Amygdala (tissue), 56 donors: ENCODE measurements at places on chromosomes 7 and 10.

DNA sequence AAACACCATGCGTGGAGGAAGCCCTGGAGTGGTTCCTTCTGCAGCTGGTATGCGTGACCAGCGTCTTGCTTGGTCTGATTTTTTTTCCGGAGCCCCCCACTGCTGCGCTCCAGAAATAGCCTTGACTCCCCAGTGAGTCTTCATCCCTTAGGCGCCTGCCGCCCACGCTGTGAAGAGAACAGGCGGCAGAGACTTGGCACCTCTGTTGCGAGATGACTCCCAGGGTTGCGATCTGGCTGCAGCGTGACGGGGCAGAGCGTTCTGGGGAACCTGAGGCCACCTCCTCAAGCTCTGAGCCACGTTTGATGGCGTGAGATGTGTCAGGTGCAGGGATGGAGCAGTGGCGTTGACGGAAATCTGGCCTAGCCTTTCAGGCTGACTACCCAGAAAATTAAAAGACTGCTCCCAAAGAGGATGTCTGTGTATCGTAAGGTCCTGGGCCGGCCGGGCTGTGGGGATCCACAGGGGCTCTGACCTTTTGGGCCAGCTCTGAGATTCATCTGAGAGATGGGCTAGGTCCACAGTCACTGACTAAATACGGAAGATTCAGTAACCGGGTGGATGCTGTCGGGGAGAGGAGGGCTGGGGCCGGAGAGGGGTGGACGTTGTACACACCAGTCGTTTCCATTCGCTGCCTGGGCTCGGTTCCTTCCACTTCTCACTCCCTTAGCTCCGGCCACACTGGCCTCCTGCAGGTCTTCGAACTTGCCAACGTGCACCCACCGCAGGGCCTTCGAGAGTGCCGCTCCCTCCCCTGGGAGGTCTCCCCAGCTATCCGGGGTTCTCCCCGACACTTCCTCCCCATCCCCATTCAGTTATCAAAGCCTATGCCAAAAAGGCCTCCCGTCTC, 33.8 kb downstream of the PFKFB3 start:
- no peak for DNase-seq

GRCh38 chr7:511476-512145, 8.0 kb downstream of the PDGFA start:
- no peak for DNase-seq

GRCh38 chr7:106354822-106355221, 70.0 kb upstream of the NAMPT start:
- no peak for DNase-seq

DNA sequence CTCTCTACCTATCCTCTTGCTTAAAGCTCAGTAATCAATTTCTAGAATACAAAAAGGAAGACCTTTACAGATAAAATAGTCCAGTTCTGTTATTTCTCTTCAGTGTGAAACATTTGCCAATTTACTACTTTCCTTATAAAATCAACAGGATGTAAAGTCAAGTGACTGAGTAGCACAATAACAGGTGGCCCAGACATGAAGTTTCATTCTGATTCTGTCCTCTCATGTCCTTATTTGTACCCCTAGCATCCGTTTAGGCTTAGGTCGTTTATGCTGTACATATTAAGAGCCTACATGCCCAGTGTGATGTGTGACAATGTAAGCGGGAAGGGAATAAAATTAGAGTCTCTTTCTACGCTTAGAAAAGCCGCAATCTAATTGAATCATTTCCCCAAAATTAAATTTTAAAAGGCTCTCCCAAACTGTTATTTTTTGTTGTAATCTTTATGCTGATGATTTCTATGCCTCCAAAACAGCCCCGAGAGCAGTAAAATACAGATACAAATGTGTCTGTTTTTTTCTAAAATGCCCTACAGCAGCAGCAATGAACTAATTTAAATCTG, 29.1 kb downstream of the EPC1 start:
- no peak for DNase-seq

GRCh38 chr10:125064681-125065492, 95.5 kb downstream of the CTBP2 start:
- no peak for DNase-seq

GRCh38 chr7:50185951-50186682, 93.1 kb upstream of the ZPBP start:
- no peak for DNase-seq

DNA sequence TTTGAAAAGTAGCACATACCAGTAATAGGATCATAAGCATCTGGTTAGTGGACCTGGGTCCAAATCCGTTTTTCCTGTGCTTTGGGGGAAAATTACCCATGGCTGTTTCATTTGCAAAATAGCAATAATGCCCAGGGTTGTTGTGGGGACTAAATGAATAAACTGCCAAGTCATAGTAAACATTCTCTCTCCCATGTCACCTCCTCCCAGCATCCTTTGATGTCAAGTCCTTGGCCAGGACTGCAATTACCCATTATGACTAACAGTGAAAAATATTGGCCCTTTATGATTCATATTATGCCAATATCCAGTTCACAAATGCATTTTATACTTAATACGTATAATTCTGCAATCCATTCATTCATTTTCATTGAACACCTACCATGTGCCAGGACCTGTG, 23.0 kb downstream of the TOMM7 start:
- DNase-seq = no peak

- no peak for DNase-seq
Measured at GRCh38 chr10:69317175-69317604, 38.9 kb downstream of the HK1 start.

DNA sequence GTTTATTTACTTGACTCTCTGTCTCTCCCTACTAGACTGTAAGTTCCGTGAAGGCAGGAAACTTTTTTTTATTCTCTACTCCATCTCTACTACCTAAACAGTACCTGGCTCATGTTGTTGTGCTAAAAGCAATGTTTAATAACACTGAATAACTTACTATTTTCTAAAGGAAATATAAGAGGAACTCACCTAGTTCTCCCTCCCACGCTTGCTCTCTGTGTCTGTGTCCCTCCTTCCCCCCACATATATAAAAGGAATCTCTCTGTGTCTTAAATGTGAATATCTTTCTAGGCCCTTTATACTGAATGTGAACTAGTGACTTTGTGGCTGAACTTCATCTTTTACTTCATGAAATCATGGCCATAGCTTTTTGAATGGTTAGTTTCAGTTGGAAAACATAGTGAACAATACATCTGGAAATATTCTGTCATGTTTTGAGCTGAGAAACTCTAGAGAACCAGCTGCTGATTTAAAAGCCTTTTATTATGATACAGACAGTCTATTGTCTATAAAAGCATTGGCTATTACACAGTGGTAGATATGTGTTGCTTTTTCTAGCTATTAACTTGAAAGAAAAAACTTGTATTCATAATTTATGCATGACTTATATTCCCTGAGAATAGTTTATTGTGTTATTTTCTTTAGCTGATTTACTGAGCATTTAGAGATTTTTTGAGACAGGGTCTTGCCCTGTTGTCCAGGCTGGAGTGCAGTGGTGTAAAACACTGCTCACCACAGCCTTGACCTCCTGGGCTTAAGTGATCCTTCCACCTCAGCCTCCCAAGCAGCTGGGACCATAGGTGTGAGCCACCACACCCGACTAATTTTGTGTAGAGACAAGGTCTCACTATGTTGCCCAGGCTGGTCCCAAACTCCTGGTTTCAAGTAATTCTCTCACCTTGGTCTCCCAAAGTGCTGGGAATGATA, 42.5 kb downstream of the VCL start:
- no peak for DNase-seq

DNA sequence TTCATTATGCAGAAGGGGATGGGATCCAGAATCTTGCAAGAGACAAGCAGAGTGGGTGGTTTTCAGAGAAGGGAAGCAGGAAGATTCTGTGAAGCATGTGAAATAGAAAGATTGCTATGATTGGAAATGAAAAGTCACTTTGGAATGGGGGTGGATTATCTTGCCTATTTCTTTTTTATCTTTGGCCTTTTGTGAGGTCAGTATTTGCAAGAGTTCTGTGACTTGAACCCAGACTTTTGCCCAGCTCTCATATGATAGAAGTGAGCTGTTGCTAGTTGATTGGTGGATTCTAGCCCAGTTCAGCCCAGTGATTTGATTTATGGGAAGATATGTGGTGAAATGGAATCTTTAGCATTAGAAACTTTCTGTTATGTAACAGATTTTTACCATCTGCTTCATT, 17.1 kb downstream of the ENTPD7 start:
- DNase-seq = no peak

GRCh38 chr7:64881461-64882287, 21.4 kb upstream of the ZNF273 start:
- DNase-seq = no peak

DNA sequence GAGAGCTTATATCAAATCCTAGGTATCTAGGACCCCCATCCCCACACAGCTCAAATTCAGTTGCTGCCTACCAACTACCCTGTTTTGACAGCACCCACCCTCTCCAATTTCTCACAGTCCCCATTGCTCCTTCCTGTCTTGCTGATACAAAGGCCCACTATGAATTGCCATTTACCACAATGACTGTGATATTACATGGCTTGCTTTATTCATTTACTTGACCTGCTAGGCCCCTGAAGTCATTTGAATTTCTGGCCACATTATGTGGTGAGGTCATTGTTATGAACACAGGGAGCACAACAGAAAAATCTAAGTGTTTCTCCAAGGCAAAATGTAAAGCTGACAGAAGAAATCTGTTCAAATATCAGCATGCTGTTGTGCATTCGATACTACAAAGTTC, 101.4 kb downstream of the PPP1R17 start:
- no peak for DNase-seq

DNA sequence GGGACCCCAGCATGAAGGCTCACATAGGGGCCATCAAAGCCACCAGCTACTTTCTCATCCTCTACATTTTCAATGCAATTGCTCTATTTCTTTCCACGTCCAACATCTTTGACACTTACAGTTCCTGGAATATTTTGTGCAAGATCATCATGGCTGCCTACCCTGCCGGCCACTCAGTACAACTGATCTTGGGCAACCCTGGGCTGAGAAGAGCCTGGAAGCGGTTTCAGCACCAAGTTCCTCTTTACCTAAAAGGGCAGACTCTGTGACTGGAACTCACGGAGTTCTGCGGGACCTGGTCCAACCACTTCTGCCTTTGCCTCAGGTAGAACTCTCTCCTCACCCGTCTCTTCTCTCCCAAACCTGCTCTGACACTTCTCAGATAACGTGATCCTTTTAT, 945 bp downstream of the TAS2R40 start:
- DNase-seq = no peak

GRCh38 chr10:100723770-100724530, 21.4 kb upstream of the PAX2 start:
- DNase-seq = no peak
